ENCODE measurements at places on chromosomes 7 and 10.

DNA sequence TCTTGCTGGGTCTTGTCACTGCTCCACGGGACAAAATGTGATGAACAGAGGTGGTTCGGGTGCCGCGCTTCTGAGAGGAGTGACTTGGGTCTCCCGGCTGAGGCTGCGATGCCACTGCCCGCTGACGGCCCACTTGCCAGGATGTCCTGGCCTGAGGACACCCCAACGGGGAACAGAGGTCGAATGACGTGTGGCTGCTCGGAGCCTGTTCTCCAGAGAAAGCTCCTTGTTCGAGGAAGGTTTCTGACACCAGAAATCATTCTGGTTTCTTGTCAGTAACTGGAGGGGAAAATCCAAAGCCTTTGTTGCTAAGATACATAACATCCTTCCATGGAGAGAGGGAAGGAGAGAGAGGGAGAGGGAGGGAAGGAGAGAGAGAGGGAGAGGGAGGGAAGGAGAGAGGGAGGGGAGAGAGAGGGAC is 236.4 kb downstream of the WDR37 start:
- DNase-seq: no peak

GRCh38 chr7:44285561-44285960 is 39.8 kb downstream of the CAMK2B start:
- DNase-seq: no peak

GRCh38 chr10:67602268-67602950 is 93.6 kb downstream of the CTNNA3 start:
- no peak for DNase-seq

DNA sequence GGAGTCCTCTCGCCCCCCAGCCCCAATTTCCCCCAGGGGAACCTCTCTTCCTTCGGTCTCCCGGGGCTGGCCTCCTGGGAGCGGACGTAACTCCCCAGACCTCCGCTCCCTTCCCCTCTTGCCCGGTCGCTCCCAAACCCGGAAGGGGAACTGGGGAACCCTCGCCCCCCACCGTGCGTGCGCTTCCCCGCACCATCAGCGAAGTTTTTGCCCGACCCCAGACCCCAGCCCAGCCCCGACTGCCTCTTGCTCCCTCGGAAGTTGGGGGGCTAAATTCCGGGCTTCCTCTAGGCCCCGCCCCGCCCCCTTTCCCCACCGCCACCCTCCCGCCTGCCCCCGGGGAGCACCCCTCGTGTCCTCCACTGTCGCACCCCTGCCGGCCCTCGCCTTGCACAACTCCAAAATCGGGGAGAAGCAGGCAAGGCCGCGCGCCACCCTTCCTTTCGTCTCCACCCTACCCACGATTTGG is 436 bp downstream of the GNB2 start:
- no peak for DNase-seq

DNA sequence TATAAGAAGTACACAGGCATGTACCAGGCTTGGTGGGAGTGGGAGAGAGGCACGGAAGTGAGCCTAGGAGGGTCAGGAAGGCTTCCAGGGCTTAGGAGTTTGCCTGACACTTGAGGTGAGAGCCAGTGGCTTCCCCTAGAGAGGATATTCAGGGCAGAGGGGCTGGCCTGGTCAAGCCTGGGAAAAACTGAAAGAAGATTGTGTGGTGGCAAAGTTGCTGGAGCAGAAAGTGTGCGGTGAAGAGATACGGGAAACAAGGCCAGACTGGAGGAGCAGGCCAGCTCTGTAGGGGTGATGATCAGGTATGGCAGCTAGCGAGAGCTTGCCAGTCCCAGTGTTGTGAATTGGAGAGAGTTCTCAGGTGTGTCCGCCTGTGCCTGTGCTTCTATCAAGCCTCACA is 129.9 kb downstream of the CCNY start:
- DNase-seq: no peak

DNA sequence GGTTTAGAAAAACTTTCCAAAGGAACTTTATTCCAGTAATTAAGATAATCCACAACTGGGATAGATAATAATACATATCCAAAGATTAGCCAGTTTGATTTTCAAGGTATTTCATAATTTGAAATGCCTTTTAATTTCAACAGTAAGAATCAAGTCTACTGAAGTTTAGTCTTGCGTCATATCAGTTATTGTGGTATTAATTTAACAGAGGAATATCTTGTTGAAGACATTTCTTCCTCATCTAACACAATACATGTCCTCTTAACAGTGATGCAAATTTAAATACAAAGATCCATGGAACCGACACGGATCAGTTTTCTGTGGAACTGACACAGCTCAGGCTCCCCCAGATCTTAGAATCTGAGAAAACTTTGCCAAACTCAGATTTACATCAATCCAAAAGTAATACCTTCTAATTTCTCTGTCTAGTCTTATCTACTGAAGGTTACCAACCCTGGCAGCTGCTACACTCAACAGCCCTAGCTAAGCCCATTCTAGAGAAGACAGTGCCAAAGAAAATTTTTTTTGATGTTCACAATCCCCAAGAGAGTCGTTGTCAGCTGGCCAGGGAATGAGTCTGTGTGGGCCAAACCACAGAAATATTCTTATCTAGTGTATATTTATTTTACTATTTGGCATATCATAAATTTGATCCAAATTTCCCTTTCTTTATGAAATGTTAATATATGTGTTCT is 365.2 kb upstream of the MEOX2 start:
- no peak for DNase-seq

DNA sequence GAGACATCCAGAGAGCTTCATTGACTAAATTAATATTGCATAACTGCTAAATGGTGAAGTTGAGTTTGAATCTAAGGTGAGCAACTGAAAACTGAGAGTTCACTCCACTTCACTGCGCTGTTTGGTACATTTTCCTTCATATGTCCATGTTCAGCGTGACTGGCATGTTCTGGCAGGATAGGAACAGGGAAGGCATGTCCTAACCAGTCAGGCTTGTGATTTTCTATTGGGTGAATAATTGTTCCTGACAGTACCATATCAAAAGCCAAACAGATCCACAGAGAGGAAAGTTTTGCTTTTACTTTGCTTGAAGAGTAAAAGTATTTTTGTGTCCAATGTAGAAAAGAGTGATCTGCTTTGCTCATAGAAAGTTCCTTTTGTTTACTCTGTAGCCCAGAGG is 53.2 kb downstream of the WDFY4 start:
- no peak for DNase-seq

Data from activated CD4-positive, alpha-beta T cell treated with anti-CD3 and anti-CD28 coated beads, Interleukin-2, amount 50 U/mL, for 16 hours (primary cell).